Activated CD4-positive, CD25-positive, alpha-beta regulatory T cell (primary cell): ENCODE measurements at places on chromosomes 16 and 17.

GRCh38 chr16:54631782-54632181 is 298.9 kb upstream of the IRX5 start:
- DNase-seq: no peak

GRCh38 chr16:7031031-7031430 is 301.6 kb upstream of the RBFOX1 start:
- DNase-seq: no peak

DNA sequence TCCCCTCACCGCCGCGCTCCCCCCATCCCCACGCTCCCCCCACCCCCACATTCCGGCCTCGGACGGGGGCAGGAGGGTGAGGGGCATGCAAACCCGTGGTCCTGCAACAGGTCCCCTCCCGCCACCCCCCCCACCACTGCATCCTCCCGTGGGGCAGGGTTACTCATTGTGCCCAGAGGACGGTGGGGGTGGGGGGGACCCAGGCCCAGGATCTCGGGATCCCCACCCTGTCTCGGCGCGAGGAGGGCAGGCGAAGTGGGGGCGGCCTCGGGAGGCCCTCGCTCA is 8.5 kb downstream of the SLC22A31 start:
- no peak for DNase-seq

- no peak for DNase-seq
Measured at GRCh38 chr17:16150251-16150856, 65.0 kb downstream of the NCOR1 start.

DNA sequence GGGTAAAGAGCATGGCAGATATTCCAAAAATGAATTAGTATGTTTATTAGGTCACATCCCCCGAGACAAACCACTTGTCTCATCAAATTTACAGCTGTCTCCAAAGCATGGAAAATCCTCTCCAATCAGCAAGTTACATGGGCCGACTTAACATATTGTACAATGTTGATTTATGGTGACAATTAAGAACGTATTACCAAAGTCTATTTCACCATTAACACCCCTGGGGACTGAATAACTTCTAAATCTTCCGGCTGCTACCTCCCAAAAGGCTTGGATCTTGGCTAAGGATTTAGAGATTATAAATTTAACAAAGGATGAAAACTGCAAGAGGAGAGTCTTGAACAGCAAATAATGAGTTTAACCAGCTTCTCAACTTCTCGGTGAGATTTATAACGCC is 311.9 kb downstream of the NPIPA8 start:
- DNase-seq: no peak

DNA sequence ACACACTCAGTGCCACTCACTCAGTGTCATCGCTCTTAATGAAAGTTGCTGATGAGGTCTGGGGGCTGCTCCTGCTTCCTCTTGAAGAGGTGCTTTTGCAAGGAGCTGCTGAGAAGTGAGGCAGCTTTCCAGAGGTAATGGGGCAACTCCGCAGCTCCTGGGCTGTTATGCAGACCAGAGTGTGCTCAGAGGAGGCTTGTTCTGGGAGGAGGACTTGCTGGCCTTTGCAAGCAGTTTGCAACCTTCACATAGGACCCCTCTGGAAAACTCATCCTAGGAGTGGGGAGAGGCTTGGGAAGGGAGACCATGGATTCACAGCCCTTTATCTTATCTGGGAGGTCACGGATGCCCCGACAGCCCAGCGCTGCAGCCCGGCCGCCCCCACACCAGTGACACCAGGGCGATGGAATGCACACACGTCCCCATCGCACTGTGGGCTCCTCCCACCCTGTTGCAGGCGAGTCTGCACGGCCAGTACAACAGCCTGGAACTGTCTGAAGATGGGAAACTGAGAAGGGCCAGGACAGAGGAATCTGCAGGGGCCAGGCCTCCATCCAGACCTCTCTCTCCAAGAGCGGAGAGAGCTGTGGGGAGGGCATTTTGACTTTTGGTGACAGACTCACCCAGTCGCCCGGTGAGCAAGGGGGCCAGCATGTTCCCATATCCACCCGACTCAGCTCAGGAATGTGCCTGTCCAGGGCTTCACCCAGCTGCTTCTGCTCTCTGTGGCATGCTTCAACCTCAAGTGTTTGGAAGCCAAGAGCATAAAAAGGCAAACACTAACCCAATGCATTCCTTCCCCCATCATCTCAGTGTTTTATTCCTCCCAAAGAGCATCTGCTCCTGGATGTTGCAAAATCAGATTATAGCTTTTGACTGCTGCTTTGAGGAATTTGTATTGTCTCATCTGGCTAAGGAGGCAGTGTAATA is 78.6 kb upstream of the ZNF469 start:
- DNase-seq: no peak

DNA sequence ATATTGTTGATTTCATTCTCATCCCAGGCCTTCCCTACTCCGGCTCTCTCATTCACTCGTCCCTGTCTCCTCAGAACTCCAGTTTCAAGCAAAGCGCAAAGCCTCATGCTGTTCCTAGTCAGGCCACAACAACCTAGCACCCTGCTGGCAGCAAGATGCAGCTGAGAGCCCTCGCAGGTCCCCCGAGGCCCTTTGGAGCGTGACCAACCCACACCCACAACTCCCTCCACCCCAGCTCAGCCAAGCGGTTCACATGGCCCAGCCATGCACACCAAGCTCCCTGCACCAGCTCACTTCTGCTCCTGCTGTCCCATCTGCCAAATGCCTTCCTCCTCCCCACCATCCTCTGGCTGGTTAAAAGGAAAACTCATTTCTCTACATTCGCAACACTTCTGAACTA is 195.8 kb downstream of the IRX5 start:
- DNase-seq: no peak
